ENCODE measurements at places on chromosomes 11 and 22.

- no peak for DNase-seq
Observed at GRCh38 chr11:130634961-130635473, 186.6 kb downstream of the ADAMTS15 start.

- no peak for DNase-seq
Observed at GRCh38 chr22:44815099-44816070, 63.0 kb downstream of the ARHGAP8 start.

GRCh38 chr22:19745155-19746101, 15.2 kb upstream of the TBX1 start:
- no peak for DNase-seq

- DNase-seq = no peak
Observed at GRCh38 chr11:99979042-99979441, 708.0 kb upstream of the ARHGAP42 start.

GRCh38 chr22:35605851-35606481, 11.2 kb downstream of the MB start:
- DNase-seq = no peak

GRCh38 chr11:129395432-129395831, 19.8 kb downstream of the BARX2 start:
- DNase-seq = no peak

- DNase-seq = no peak
Observed at GRCh38 chr11:83120327-83120726, 36.6 kb upstream of the PCF11 start.

- no peak for DNase-seq
Observed at GRCh38 chr11:119055901-119056300, 1.1 kb downstream of the HYOU1 start.

DNA sequence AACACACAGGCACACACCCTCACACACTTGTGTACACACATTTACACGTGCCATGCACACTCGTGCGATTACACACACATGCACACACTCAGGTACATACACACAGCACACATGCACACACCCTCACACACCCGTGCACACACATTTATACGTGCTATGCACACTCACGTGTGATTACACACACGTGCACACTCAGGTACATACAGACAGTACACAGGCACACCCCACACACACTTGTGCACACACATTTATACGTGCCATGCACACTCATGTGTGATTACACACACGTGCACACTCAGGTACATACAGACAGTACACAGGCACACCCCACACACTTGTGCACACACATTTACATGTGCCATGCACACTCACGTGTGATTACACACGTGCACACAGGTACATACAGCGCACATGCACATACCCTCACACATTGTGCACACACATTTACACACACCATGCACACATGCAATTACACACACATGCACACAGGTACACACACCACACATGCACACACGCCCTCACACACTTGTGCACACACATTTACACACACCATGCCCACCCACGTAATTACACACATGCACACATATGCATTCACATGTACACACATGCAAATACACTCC, 4.6 kb downstream of the IFITM10 start:
- no peak for DNase-seq

DNA sequence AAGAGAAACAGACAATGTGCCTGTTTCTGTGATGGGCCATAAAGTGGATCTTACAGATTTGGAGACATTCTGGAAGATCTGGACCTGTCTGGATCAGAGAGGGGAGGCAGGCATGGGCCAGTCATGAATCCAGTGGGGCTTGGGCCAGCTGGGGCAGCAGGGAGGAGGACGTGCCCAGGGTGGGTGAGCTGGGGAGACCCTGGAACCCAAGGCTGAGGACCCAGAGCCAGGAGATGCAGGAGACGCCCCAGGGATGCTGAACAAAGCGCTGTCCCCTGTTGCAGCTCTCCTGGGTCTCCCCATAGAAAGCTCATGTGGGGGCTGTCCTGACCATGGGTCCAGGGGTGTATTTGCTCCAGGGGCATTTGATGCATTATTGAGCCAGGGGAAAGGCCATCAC, 1.5 kb upstream of the APOBEC3A start:
- no peak for DNase-seq

DNA sequence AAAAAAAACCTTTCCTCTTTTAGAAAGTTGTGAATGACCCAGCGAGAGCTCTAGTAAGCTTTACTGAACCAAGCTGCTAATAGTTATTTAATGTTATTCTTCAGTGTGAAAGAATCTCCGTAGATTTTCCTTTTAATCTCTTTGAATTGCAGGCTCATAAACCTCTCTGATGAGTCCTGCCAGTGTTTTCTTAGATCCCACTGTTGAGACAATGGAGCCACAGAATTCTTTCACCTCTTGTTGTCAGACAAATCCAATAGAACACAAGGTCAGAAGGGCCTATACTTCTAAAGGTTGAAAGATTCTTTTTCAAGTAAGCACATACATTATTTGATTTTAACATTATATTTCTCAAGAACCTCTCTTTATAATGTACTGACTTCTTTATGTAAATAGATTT, 52.2 kb downstream of the DNAJC24 start:
- no peak for DNase-seq

DNA sequence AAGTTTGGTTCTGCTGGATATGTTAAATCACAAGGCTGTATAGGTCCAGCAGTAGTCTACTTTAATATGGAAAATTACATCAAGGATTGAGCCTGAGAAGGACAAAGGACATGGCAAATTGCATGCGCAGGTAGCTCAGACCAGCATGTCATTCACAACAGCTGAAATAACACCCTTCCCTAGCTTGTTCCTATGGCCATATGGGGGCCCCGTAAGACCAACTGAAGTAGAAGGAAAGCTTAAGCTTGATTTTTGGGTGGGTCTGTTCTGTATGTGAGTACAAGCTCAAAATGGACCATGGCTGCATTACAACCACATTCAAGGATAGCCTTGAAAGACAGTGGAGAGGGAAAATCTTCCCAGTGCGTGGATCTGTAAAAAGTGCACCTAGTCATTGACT, 20.6 kb upstream of the PDE3B start:
- DNase-seq = no peak

- no peak for DNase-seq
Observed at GRCh38 chr11:34509336-34509876, 4.2 kb downstream of the ELF5 start.

DNA sequence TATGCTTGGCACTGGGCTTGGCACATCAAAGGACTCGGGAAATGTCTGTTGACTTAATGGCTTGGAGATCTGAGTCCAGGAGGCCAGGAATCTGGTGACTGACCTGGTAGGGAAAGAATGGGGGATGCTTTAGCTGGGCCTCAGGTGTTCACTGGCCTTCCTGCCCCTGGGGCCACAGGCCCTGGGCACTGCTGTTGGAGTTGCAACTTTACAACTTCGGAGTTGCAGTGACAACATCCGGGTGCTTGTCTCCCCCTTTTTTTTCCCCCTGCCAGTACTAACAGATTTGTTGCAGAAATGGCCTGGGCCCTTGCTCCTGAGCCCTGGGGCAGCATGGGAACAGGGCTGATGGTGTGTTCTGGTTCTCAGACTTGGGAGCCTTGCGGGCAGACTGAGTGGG, 23.8 kb downstream of the OSBP2 start:
- DNase-seq = no peak

DNA sequence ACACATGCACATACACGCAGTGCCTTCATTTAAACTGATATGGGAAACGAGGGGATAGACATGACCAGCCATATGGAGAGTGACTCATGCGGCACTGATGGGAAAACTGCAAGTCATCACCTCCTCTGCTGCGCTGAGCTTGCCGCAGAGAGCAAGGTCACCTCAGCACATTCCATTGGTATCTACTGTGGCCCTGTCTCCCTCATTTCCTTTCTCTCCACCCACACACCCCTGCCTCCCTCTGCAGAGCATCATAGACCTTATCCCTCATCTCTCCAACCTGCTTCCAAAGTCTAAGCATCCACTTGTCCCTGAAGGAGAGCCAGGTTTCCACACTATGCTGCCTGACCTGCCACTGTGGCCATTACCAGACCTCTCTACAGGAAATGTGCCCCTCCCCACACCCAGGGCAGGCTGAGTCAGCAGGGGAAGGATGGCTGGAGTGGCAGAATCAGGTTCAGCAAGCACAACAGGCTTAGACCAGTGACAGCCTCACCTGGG, 116.9 kb upstream of the SNX19 start:
- DNase-seq = no peak

DNA sequence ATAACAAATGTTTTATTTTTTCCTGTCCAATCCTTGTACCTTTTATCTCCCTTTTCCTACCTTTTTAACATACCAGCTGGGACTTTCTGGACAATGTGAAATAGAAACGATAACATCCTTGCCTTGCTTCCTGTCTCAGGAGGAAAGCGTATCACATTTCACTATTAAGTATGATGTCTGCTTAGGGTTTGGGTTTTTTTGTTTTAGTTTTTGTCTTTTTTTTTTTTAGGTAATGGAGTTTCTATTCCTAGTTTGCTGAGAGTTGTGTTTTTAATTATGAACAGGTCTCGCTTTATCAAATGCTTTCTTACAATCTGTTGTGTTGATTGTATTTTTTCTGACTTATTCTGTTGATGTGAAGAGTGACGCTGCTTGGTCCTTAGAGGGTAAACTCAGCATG, 64.2 kb upstream of the KCNQ1OT1 start:
- no peak for DNase-seq

DNA sequence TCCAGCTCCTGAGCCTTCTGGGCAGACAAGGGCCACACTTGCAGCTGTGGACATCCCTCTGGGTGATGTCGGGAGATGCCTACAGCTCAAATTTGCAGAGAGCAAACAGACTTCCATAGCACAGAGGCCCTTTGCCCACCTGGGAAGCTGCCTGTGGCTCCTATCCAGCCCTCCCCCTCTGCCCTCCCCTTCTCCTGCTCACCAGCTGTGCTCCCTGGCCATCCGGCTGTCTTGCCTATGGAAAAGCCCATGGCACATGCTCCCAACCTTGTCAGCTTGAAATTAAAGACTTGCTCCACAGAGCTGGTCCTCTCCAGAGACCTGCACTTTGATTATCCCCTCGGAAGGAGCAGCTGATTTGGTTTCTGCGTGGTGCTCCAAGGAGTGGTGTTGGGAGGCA, 118.9 kb upstream of the NECTIN1 start:
- no peak for DNase-seq

DNA sequence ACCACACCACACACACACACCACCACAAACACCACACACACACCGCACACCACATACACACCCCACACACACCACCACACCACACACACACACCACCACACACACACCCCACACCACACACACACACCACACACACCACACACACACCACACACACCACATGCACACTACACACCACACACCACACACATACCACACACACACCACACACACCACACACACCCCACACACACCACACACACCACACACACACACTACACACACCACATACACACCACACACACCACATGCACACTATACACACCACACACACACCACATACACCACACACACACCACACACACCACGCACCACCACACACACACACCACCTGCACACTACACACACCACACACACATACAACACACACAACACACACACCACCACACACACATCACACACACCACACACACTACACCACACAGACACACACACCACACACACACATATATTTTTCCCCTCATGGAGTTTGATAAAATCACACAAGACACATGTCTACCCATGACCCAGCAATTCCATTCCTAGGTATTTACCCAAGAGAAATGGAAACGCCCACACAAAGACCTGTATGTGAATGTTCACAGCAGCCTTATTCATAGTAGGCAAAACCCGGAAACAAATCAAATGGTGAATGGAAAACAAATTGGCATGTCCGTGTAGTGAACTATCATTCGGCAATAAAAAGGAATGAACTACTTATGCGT, 14.3 kb downstream of the CD5 start:
- DNase-seq = no peak

GRCh38 chr11:69362315-69362714, 68.4 kb downstream of the MYEOV start:
- no peak for DNase-seq

- no peak for DNase-seq
Observed at GRCh38 chr22:50222508-50222907, 21.7 kb downstream of the SELENOO start.

GRCh38 chr11:42996421-42997307, 315.1 kb upstream of the API5 start:
- DNase-seq = no peak

DNA sequence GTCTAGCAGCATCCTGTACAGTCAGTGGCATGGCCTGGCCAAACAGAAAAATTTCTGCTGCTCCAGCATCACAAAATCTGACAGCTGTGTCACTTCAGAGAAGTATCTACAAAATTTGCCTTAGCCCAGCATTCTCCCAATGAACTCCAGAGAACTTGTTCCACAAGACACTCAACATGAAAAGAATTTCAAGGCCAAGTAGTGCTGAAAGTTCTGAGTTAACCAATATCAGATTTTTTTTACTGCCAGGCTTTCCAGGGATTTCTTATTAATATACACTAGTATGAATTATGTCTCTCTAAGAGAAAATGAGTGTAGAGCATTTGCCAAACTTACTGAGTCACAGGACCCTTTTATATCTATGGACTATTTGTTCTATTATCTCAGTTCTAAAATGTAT, 68.8 kb downstream of the OR5AK2 start:
- no peak for DNase-seq

- no peak for DNase-seq
Observed at GRCh38 chr11:131499199-131499598, 128.8 kb downstream of the NTM start.

- DNase-seq = no peak
Observed at GRCh38 chr11:57343825-57344224, 5.7 kb downstream of the P2RX3 start.

DNA sequence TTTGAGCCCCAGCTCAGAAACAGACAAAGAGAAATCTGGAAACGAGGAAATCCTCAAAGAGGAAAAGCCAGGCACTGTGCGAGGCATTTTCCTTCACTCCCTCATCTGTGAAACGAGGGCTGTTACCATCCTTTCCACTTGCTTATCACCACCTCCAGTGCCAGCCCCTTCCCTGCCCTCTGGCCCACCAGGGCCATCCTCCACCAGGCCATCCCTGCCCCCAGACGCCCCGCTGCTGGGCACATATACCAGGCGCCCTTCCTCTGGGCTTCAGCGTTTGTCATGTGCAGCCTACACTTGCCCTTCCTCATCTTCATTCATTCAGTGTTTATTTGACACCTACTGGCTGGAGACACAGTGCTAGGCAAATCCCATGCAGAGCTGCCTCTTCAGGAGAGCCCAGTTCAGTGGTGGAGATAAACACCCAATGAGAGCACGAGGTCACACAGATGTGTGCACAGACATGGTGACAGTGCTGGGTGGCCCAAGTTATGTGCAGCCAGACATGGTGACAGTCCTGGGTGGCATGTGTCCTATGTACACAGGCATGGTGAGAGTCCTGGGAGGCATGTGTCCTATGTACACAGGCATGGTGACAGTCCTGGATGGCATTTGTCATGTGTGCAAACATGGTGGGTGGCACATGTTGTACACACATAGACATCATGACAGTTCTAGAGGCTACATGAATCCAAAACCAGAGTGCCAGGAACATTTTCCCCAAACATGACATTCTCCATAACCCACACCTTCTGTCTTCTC, 9.7 kb downstream of the SPTBN2 start:
- no peak for DNase-seq

DNA sequence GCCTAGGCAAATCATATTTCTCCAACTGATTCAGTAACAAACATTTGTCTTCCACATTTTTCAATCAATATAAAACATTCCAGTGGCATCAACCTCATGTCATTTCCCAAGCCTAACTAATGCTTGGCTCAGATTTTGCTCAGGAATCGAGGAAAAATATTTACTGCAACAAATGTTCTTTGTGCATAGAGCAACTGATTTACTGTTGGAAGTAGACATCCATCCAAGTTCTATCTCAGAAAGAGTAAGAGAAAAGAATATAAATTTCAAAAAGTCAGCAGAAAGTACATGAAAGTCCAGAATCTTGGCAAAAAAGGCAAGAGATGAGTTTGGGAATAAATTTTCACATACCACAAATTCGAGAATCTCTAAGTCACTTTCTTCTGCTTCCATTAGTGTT, 2245.0 kb upstream of the RAG2 start:
- no peak for DNase-seq
